Activated T-cell treated with anti-CD3 and anti-CD28 coated beads for 24 hours (primary cell): ENCODE measurements at places on chromosomes 1 and 21.

- DNase-seq, result no peak
Measured at GRCh38 chr1:229138058-229138457, 132.9 kb upstream of the RAB4A start.

DNA sequence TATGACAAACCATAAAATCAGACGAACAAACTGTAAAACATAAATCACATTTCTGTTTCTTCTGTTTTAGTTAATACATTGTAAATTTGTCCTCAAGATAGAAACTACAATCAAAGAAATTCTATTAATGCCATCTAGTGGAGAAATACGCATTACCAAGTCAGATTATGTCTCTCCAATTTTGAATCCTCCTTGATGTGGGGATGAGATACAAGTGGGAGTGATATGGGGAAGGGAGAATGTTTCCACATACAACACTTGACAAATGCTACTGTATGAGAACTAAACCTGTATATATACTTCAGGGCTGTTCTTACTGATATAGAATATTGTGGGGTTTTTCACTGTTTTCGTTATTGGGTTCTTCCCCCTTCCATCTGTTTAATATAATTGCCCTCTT, 2.6 kb downstream of the HFM1 start:
- no peak for DNase-seq

DNA sequence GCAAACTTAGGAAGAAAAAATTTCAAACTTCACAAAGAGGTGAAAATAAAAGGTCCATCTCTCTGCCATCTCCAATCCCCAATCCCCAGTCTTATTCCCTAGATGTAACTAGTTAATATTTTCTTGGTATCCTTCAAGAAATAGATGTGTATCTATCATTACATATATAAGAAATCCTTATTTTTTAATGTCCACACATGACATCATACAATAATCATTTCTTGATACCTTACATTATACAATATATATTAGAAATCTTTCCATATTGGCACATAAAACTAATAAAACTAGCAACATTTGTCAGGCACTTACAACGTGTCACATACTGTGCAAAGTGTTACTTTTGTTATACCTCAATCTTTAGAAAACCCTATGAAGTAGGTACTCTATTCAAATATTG, 16.2 kb downstream of the DOCK7 start:
- DNase-seq, result no peak

- no peak for DNase-seq
Measured at GRCh38 chr1:1922956-1923833, 4.1 kb upstream of the TMEM52 start.

GRCh38 chr1:208967334-208967733, 616.2 kb upstream of the CAMK1G start:
- no peak for DNase-seq

- DNase-seq, result no peak
Measured at GRCh38 chr21:14942801-14943490, 121.9 kb downstream of the NRIP1 start.
